Natural killer cell treated with Interleukin-12 subunit alpha and Interleukin-12 subunit beta and Interleukin-15 and Interleukin-18, amount 100 ng/mL, for 72 hours (primary cell): ENCODE measurements at places on chromosomes 3 and 15. TPM values are rescaled to one million over a fixed set of nuclear protein-coding genes. Genes with fewer than 3 reads are reported as not detected.

DNA sequence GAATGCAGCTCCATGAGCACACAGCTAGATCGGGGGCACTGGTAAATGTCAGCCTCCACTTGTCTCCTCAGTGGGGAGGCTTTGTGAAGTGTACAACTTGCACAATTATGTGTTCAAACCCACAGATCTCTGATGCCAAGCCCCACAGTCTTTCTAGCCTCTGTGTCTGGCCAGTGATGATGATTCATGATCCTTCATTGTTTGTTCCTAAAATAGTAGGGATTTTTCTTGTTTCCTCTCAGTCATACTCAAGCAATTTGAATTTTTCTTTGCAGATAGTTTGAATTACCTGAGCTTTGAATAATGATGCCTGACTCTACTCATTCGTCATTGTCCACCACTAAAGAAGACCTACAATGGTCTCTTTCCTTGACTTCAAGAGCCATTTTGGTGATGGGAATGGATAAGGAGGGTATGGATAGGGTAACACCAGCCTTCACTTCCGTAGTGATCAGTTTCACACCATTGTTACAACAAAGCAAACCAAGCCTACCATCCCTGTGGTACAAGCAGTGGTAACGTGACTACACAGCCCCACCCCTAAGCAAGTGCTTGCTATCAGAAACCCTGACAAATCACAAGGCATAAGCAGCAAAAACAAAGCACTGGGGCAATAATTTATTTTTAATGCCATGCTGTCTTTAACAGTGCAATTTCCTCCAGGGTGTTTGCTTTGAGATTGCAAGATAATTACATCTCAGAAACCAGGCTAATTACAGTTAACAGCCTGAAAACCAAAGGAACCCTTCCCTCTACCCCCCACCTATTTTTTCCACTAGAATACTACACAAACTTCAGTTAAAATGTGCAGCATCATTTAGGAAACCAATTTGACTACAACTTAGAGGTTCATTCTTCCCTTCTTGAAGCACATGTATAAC lies 114.1 kb upstream of the PPP2R3A start:
- H3K4me1 ChIP-seq = no peaks in the 10 kb centered on the region
- DNase-seq = no peak
- no peak overlapping the region for H3K27ac ChIP-seq

GRCh38 chr3:123324880-123325765 lies 123.4 kb downstream of the SEC22A start:
- no peaks in the 10 kb centered on the region for H3K36me3 ChIP-seq
- no peak overlapping the region for H3K27ac ChIP-seq
- DNase-seq = no peak
- no peaks in the 10 kb centered on the region for H3K4me1 ChIP-seq
- H3K27me3 ChIP-seq = peaks cover 5% of the 10 kb centered on the region

GRCh38 chr3:171892457-171892856 lies 49.3 kb downstream of the TMEM212 start:
- no peaks in the 10 kb centered on the region for H3K36me3 ChIP-seq
- H3K27me3 ChIP-seq = peaks cover 15% of the 10 kb centered on the region

DNA sequence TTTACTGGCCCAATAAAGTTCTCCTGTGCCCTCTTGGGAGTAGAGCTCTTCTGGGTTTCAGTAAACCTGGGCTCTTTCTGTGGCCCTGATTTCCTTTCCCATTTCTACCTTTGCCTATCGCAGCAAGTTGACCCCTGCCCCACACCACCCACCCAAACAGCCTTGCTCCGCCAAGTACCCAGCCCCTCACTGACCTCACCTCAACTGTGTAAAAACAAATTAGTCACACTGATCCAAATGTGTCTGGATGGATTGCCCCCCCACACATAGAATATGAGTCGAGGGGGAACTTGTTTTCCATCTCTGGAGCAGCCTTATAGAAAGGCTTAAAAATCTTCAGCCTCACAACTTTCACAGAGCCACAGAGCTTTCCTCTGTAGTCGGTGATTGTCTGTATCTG lies 28.6 kb upstream of the VEPH1 start:
- H3K4me1 ChIP-seq = no peaks in the 10 kb centered on the region
- H3K4me3 ChIP-seq = no peak overlapping the region
- H3K36me3 ChIP-seq = no peaks in the 10 kb centered on the region
- DNase-seq = no peak
- H3K27ac ChIP-seq = no peak overlapping the region
- H3K27me3 ChIP-seq = no peaks in the 10 kb centered on the region

DNA sequence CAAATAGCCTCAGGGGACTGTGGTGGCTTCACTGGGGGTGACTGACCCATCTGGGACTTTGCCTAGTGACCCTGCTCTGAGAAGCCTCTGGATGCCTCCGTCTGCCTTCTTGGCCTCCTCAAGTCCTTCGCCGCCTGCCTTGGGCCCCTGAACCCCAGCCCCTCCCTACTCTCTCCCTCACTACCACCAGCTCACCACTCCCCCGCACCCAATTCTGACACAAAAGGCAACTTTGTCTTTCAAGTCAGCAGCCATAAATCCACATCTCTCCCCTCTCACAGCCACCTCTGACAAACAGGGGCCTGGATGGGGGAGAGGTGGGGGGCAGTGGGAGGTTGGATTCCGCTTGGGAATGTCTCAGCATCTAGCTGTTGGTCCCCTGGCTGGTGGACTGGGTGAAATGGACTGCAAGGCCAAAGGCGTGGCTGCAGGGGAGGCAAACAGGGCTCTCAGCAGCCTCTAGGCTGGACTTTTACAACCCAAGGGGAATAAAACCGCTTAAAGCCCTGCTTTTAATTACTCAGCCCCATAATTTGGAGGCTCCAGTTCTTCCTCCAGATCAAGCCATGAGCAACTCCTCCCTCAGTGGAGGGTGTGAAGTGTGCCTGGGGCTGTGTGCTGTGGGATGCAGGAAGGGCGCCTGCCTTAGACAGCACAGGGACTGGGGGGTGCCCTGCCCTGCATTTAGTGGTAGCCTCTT lies 33.4 kb downstream of the IGDCC3 start:
- peaks cover 10% of the 10 kb centered on the region for H3K27me3 ChIP-seq
- DNase-seq = no peak
- H3K4me3 ChIP-seq = no peak overlapping the region

- no peak overlapping the region for H3K4me3 ChIP-seq
- no peak for DNase-seq
- peaks cover 14% of the 10 kb centered on the region for H3K27me3 ChIP-seq
- peaks cover 6% of the 10 kb centered on the region for H3K4me1 ChIP-seq
Measured at GRCh38 chr3:138078901-138079344, 36.5 kb downstream of the DZIP1L start.

DNA sequence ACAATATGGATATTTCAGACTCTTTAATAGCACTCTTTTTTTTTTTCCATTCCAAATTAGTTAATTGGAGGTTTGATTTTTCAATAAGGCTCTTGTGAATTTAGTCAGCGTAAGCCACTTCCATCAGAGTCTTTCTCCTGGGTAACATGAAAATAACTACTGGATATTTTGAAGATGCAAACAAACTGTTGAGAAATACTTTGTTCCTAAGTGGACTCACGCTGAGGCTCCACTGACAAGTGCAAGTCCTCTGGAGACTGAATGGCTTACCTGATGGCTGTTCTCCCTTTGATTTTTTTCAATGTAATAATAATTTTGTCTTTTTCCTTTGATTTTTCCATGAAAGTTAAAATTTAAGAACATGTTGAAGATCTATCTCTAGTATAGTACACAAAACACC lies 26.0 kb upstream of the TM4SF1 start:
- H3K27me3 ChIP-seq = peaks cover 21% of the 10 kb centered on the region
- H3K4me3 ChIP-seq = no peak overlapping the region
- DNase-seq = no peak
- no peaks in the 10 kb centered on the region for H3K4me1 ChIP-seq

GRCh38 chr3:123774474-123774873 lies 109.7 kb downstream of the MYLK start:
- H3K36me3 ChIP-seq = no peaks in the 10 kb centered on the region
- H3K4me1 ChIP-seq = no peaks in the 10 kb centered on the region
- no peak overlapping the region for H3K4me3 ChIP-seq
- no peak overlapping the region for H3K27ac ChIP-seq
- H3K27me3 ChIP-seq = peaks cover 17% of the 10 kb centered on the region

DNA sequence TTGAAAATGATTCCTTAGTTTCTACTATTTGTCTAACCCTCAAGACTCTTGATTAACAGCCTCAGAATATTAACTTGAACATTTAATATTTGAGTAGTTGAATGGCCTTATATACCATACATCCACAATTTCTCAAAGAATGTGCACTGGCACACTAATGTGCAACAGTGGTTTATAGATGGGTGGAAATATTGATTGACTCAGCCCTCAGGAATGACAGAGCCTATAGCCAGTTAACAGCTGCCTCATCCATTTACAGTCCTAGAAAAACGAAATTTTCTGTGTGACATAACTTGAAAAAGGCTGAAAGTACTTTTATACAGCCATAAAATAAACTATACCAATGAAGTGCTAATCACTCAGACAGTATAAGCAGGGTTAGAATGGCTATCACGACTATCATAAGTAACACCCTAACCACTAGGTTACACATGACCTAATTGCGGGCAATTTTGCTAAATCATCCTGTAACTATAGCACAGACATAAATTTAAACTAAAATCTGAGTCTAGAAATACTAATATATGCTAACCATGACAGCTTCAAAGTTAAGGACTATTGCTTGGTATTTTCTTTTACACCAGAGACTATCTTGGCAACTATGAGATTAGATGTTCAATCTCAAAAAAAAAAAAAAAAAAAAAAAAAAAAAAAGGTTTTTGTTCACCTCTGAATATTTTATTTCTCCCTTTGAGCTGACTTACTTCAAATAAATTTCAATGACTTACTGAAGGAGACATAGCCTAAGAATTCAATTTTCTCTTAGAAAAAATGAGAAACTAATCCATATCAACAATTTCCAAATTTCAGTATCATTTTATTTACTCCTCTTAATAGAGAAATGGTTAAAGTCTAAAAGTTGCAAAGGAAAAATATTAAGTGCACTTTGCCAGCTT lies 9.3 kb downstream of the SECISBP2L start:
- no peaks in the 10 kb centered on the region for H3K27me3 ChIP-seq
- H3K4me3 ChIP-seq = peak overlapping the region; percentile 49
- H3K27ac ChIP-seq = peak overlapping the region; percentile 60

DNA sequence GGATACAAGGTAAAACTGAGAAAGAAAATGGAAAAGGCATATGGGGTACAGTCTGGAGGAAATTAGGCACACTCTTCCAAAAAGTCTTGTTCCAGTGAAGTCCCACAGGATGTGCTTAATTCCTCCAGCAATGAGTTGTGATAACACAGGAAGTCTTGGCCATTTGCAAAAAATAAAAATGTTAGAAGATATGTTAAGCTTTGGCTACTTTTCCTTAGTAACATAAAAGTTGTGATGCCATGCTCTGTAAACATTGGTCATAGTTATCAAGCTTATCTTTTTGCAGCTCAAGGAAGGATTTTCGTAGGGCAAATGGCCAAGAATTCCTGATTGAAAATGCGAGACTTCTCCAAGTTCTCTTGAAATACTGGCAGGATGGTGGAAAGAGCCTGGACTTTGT lies 26.4 kb downstream of the LNP1 start:
- no peaks in the 10 kb centered on the region for H3K27me3 ChIP-seq
- H3K4me3 ChIP-seq = no peak overlapping the region
- H3K27ac ChIP-seq = no peak overlapping the region

DNA sequence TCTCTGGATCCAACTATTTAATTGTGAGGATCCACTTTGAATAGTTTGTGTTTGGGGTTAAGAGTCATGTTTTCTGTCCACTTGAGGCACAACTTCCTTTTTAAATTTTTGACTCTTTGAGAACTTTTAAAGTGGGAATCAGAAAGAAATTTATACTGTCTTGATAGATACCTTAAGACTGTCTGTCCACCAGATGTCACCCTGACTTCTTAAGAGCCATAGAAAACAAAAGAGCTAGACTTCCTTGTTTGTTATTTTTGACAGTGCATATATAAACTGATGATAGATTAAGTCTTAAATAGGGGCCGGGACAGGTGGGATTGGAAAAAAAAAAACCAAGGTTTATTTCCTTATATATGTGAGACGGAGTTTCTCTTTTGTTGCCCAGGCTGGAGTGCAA lies 52.1 kb upstream of the WDR72 start:
- H3K4me3 ChIP-seq = no peak overlapping the region
- H3K4me1 ChIP-seq = no peaks in the 10 kb centered on the region
- no peaks in the 10 kb centered on the region for H3K36me3 ChIP-seq
- H3K27ac ChIP-seq = no peak overlapping the region
- DNase-seq = no peak

GRCh38 chr15:71103102-71103676 lies 12.1 kb upstream of the THSD4 start:
- no peak overlapping the region for H3K27ac ChIP-seq
- no peaks in the 10 kb centered on the region for H3K36me3 ChIP-seq
- H3K4me1 ChIP-seq = no peaks in the 10 kb centered on the region
- peaks cover 18% of the 10 kb centered on the region for H3K27me3 ChIP-seq

DNA sequence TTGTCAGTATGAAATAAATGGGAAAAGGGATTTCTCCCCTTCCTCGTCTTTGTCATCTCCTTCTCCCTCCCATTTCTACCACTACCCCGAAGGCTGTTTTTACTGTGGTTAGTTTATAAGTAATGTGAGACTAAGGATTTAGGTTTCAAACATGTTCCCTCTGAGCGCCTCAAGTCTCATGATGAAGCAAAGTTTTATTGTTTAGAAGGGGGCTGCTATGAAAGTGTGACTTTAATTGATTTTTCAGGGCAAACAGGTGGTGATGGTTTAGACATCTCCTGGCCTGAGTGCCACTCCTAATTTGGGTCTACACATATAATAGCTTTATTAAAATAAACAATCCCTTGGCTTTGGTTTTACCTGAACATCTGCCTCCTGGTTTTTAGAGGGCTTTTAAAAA lies 185.5 kb downstream of the MCTP2 start:
- DNase-seq = no peak
- no peak overlapping the region for H3K27ac ChIP-seq
- H3K4me3 ChIP-seq = no peak overlapping the region
- peaks cover 28% of the 10 kb centered on the region for H3K4me1 ChIP-seq
- no peaks in the 10 kb centered on the region for H3K27me3 ChIP-seq
- peaks cover 4% of the 10 kb centered on the region for H3K36me3 ChIP-seq

DZIP1L gene
- total RNA-seq = not detected

LRRC2 gene
- not detected for total RNA-seq

DNAJA4 gene
- total RNA-seq = 50.4 TPM

EOMES gene
- total RNA-seq = 117 TPM

UROC1 gene
- total RNA-seq = not detected
